DMS153 (cell line): ENCODE measurements at places on chromosomes 4 and X.

DNA sequence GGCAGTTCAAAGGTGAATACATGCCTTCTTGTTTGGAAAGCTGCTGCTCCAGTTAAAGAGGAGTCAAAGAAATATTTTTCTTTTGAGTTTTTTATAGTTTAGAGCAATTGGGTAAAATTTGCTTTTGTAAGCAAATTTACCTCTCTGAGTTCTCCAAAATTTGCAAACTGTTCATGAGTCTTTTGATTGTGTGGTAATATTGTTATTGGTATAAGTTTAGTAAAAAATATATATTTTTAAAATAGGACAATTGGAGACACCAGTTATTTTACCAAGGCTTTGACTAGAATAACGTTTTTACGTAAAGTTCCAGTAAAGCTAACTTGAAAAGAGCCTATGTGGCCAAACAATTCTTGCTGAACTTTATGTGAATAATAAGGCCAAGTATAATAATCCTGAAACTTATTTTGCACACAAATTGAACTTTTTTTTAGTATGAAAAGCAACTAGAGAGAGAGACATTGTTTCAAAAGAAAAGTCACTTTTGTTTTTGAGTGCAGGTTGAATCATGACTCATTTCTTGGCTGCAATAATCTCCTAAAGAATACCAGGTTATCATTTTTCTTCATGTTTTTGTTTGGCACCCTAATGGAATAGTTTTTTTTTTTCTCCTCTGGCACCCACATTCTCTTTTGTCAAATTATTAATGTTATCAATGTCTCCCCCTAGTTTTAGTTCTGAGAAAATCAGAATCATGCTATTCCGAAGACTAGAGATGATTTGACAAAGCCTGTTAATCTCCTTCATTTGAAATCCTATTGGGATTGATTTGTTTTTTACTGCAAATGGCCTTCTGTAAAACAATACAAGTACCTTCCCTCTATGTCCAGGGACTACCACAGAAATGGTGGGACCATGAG, 57.1 kb downstream of the UGT2B10 start:
- no peak for DNase-seq

DNA sequence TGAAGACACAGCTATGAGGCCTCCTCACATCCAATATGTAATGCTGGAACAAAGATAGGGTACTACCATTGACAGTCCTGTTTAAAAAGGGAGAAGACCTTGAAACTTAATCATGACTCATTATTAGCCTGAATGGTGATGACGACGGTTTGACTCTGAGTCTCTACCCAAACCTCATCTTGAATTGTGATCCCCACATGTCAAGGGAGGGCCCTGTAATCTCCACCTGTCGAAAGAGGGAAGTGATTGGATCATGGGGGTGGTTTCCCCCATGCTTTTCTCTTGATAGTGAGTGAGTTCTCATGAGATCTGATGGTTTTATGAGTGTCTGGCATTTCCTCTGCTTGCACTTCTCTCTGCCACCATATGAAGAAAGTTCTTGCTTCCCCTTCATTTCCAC, 395.3 kb upstream of the CPEB2 start:
- DNase-seq = no peak

GRCh38 chr4:108889696-108890483, 127.0 kb upstream of the ETNPPL start:
- no peak for DNase-seq

DNA sequence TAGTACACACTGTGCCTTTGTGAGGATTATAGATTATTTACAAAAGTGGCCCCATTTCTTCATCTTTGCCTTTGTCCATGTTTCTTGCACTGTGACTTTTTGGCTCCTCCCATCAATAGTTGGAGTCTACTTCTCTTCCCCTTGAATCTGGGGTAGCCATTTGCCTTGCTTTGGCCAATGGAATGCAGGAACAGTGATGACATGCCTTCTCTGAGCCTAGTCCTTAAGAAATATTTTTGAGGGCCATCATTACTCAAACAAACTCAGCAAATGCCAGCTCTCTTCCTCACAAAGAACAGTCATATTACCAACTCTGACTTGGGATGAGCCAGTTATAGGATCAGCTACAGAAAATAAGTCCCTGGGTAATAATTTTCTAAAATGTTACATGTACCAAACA, 189.6 kb downstream of the FRMPD4 start:
- DNase-seq = no peak

DNA sequence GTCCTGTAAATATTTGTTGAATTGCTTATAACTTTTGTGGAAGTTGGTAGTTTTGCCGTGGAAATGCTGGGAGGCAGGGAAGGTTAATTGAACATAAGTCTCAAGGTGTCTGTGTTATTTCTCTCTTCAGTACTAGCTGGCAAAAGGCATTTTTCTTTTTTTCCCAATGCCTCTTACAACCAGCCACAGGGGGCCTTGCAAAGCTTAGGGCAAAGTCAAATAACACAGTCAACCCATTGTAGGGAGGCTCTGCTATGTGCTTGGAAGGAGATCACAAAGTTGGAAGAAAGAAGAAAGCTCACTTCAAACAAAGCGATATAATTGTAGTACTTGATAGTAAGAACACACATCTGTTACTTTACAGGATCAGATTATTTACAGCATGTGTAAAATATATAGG, 802.6 kb downstream of the PDHA2 start:
- DNase-seq = no peak

- no peak for DNase-seq
Measured at GRCh38 chr4:80814266-80814665, 216.2 kb upstream of the BMP3 start.

- no peak for DNase-seq
Measured at GRCh38 chr4:137705171-137705783, 173.0 kb upstream of the PCDH18 start.

- DNase-seq = no peak
Measured at GRCh38 chrX:124502166-124502565, 155.8 kb downstream of the SH2D1A start.

- DNase-seq = no peak
Measured at GRCh38 chrX:15505101-15505500, 4.5 kb downstream of the BMX start.

DNA sequence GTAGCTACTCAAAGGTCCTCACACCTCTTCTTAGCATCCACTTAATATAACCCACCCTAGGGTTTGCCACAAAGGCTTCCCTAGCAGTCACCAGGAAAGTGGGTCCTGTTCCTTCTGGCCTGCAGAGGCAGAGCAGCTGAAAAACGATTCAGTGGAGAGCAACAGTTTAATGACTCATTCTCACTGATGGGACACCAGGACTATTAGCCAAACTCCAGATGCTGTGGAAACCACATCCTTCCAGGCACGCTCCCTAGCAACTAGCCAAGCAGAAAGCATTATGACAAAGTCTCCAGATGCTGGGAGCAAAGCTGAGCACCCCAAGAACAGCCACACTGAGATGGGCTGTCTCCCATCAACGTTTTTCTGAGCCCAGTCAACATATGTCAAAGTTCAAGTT, 30.3 kb upstream of the UTP14A start:
- DNase-seq = no peak
